Activated effector memory CD4-positive, alpha-beta T cell treated with anti-CD3 and anti-CD28 coated beads, Interleukin-2, amount 50 U/mL, for 16 hours (primary cell): ENCODE measurements at places on chromosomes 6 and 20.

GRCh38 chr20:58492795-58493524 lies 22.2 kb downstream of the APCDD1L start:
- no peak for DNase-seq

DNA sequence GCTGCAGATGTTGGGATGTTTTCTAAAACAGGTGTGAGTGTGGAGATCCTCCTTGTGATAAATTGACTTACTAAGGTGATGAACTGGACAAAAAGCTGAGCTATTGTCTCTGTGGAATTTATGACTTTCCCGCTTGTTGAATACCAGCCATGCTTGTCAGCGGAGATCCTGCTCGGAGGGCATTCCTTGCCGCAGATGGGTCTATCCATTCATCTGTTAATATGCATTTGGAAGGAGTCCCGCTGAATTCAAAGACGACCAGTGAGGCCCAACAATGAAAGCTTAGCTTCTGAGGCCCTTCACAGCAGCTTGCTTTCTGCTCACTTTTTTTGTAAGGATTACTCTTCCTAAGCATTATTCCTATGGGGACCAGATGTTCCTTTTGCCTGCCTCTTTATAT lies 124.9 kb downstream of the TIAM2 start:
- DNase-seq: no peak

GRCh38 chr6:159229651-159230051 lies 60.5 kb downstream of the FNDC1 start:
- DNase-seq: no peak

- no peak for DNase-seq
Measured at GRCh38 chr6:4403828-4404227, 268.5 kb upstream of the ECI2 start.

DNA sequence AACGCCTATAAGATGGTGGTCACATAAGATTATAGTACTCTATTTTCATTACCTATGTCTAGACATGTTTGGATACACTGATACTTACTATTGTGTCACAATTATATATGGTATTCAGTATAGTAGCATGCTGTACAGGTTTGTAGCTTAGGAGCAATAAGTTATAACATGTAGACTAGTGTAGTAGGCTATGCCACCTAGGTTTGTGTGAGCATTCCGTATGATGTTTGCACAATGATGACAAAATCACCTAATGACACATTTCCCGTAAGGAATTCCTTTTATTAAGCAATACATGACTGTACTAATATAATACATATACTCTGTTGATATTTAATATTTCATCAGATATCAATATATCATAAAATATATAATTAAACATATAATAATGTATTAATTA lies 540.7 kb downstream of the BMP2 start:
- DNase-seq: no peak

GRCh38 chr20:20289331-20289730 lies 78.6 kb upstream of the INSM1 start:
- no peak for DNase-seq

DNA sequence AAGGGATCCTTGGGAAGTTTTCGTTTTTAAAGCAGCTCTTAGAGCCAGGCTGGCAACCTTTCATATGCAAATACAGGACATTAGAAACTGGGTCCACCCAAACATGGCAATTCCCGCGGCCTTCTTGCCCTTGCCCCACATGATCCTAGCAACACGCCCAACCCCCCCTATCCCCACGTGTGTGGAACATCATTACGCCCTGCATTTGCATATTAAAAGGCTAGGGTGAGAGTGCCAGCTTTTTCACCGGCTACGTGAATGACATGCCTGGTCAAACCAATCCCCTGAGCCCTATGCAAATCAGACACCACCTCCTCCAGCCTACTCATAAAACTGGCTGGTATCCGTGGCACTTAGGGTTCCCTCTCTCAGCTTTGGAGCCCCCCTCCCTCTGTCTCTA lies 88.1 kb downstream of the TNFRSF21 start:
- DNase-seq: no peak

GRCh38 chr20:2578475-2579192 lies 42.3 kb downstream of the TMC2 start:
- no peak for DNase-seq

DNA sequence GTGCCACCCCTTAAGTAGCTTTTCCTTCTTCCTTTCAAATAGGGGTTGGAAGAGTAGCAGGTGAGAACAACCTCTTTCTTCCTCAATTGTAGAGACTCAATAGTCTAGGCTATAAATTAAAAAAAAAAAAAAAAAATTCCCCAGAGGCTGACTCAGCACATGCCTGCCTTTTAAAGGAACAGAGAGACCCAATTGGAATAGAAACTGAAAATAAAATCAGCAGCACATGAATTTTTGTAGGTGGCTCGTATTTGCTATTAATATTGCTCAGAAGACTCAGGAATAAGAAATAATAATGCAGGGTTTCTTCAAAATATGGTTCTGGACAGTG lies 19.3 kb downstream of the TOP1 start:
- DNase-seq: no peak

GRCh38 chr6:14001329-14002012 lies 76.7 kb downstream of the RNF182 start:
- no peak for DNase-seq

GRCh38 chr6:34066218-34066571 lies 79.7 kb downstream of the GRM4 start:
- no peak for DNase-seq

DNA sequence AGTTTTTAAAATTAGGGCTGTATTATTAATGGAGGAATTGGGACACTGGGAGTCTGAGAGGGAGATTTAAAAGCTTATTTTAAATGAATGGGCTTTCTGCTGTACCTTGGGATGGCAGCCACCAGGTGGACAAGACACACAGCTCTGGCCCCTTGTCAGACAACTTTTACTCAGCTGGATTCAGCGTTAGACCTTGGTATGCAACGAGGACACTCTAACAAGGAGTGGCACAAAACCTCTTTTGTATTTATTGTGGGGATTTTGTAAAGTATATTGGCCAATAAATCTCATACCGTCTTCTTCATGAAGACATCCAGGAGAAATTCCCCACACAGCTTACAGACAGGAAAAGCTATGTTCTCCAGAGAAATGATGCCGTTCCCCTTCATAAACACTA lies 105.7 kb downstream of the LCA5 start:
- DNase-seq: no peak
